ENCODE measurements at places on chromosomes 4 and X.

DNA sequence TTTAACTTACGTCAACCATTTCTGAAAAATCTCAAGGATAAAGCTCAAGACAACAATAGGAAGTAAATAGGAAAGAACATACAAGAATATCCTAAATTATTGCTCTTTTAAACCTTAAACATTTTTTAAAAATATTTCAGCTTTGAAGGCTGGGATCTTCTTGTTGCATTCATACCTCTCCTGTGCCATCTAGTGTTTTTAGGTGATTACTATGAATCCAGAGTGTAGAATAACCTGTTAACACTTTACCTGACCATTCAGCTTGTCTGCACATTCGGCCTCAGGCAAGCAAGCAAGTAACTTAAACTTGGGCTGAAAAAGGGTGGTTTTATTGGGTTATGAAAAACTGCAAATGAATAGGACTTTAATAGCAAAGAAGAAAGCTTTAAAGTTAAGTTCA lies 507.8 kb upstream of the INTU start:
- DNase-seq: no peak

GRCh38 chr4:164874789-164875188 lies 2.2 kb upstream of the APELA start:
- DNase-seq: no peak

- DNase-seq: no peak
Measured at GRCh38 chrX:38262715-38263620, 42.3 kb upstream of the SRPX start.

- no peak for DNase-seq
Measured at GRCh38 chr4:118173956-118174725, 139.9 kb downstream of the NDST3 start.

DNA sequence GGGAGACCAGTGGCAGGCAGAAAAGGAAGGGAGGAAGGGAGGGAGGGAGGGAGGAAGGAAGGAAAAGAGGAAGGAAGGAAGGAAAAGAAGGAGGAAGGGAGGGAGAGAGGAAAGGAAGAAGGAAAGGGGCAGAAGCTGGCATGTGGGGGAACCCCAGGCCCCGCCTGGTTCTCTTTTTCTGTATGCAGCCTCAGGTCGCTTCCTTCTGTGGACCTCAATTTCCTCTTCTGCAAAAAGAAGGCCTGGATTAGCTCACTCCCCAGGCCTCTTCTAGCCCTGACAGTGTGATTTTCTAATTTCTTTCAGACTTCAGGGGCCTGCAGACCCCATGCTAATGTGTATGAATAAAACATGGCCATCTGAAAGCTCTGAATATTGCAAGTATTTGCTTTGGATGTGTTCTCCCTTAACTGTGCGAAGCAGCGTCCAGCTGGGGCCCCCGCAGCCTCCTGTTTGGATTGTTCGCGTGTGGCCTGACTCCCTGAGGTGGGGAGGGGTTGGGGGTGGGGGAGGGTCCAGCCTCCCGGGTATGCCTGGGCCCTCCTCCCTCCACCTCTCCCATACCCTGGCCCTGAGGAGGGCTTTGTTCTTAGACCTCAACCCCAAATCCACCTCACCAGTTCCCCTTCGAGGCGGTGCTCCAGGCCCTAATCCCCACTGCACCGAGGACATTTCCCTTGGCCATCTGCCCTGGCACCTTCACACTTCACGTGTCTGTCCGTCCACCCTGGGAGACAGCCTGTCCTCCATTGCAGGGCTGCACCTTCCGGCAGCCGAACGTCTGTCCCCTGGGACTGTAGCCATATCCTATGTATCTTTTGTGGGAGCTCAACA lies 199.9 kb upstream of the ATP6AP2 start:
- no peak for DNase-seq

DNA sequence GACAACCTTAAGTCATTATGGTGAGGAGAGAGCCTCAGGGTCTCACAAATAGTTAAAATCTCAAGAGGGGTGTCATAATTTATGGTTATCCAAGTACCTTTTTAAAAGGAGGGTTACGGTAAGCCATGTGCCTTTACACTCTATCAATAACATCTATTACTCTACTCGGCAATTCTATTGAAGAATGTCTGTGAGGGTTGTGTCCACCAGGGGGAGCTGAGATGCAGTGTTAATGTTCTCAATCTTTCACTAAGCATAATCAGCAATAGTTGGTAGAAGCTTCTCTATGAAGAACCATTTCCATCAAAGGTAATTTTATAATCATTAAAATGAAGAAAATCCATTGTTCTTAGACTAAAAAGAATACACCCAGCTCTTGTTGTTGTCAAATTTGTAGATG lies 457.4 kb downstream of the CENPC start:
- peak; percentile 4 for DNase-seq

- DNase-seq: no peak
Measured at GRCh38 chr4:40180356-40180755, 16.5 kb upstream of the RHOH start.

- DNase-seq: no peak
Measured at GRCh38 chr4:13701937-13702446, 74.5 kb upstream of the BOD1L1 start.

GRCh38 chr4:86706923-86707597 lies 112.9 kb downstream of the PTPN13 start:
- DNase-seq: no peak

- DNase-seq: no peak
Measured at GRCh38 chr4:35491093-35491492, 753.2 kb downstream of the ARAP2 start.

- DNase-seq: no peak
Measured at GRCh38 chr4:185916683-185917082, 104.7 kb upstream of the SORBS2 start.

DNA sequence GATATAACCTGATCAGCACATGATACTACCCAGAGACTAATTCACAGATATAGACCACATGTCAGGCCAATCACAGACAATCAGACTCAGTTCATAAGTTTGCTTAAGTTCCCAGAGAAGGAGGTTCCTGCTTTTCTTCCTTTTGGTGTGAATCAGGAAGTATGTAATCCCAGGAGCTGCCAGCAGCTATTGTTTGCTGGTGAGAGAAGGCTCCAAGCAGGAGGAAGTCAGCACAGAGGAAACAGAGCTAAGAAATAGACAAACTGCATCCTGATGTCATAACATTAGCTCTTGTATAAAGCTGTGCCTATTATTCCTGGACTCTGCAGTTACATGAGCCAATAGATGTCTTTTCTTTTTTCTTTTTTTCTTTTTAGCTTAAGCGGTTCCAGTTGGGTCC lies 50.9 kb downstream of the UCHL1 start:
- no peak for DNase-seq

DNA sequence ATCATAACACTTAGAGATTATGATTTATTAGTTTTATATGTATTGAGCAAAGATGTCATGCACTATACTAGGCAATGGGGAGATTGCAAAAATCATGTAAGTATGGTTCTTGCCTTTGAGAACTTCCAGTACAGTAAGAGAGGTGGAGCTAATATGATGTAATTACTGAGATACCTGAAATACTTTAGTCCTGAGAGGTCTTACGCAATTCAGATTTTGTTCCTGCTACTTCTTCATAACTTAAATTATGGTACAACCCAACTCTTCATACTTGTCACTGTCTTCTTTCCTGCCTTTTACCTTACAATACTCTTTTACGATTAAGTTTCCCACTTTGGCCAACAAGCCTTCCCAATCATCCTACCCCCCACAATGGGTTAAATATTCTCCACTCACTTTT lies 564.2 kb upstream of the PITX2 start:
- no peak for DNase-seq

DNA sequence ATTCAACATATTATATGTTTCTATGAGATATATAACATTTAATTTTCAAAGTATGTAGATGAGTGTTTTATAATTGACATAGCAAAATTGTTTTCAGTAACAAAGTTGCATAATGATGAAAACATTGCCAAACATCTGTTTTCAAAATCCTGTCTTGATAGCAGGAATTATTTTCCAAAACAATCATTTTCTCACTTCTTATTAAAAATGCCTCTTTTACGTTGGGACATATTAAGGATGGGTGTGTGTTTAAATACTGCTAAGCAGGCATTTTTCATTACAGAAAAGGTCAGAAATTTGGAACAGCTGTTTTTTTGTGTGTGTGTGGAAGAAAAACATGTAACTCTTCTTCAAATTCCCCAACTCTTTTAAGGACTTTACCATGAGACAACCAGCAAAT lies 452.0 kb downstream of the SPRY1 start:
- no peak for DNase-seq

GRCh38 chr4:7650606-7651385 lies 216.1 kb upstream of the PSAPL1 start:
- DNase-seq: no peak

DNA sequence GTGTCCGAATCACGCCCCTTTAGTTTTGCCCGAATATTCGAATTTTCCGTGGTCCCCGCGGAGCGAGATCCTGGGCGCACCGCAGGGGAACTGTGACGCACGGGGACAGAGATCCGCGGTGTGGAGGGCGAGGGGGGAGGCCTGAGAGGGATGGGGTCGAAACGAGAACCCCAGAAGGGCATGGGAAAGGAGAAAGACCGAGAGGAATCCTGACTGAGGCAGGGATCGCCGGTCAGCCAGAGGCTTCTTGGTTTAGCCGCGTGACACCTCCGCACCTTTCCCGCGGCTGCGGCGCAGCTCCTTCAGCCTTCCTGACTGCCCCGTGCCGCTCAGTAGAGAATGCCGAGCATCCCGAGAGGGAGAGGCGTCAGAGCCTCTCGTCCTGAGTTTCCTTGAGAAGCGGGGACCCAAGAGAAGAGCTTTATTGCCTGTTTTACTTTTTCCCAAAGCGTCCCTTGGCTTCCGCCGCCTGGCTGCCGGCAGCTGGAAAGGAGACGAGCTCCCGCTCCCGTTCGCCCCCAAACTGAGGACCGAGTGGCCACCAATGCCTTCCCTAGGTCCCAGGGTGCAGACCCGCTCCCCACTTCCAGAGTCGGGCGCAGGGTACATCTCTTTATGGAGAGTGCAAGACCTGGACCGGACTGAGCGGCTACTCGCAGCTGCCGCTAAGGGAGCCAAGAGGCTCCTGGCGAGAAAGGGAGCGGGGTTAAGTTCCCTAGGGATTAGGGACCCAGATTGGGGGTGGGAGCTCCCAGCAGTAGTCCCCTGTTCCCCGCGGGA lies 911 bp upstream of the GPR50 start:
- no peak for DNase-seq

- DNase-seq: no peak
Measured at GRCh38 chrX:35700121-35700520, 98.0 kb upstream of the MAGEB16 start.

- no peak for DNase-seq
Measured at GRCh38 chr4:74377714-74378113, 12.8 kb downstream of the EREG start.

DNA sequence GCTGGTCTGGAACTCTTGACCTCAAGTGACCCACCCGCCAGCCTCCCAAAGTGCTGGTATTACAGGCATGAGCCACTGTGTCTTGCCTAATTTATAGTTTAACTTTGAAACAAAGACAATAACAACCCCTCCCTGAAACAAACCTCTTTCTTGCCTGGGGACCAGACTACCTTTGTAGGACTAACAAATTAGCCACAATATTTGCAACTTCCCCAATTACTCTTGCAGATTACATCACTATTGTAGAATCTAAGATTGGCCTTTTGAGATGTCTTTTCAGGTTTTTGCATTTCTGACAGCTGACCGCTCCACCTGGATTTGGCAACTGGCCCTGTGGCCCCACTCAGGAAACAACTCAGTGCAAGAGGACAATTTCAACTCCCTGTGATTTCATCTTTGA lies 84.8 kb downstream of the AKAP4 start:
- DNase-seq: no peak

DNA sequence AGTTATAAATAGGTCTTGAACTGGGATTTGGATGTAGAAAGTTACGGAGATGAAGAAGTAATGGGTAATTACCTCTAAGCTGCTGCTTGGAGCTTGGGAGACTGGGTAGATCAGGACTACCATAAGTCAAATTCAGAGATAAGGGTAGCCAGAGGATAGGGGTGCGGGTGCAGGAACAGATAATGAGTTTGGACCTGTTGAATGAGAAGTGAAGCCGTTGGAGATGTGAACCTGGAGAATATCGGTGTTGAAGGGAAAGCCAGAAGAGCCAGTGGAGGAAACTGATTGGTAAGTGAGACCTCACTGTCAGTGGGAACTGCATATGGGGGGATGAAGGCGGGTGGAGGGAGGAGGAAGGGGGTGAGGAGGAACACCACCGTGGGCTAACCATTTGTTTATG lies 618 bp upstream of the FOXO4 start:
- no peak for DNase-seq

DNA sequence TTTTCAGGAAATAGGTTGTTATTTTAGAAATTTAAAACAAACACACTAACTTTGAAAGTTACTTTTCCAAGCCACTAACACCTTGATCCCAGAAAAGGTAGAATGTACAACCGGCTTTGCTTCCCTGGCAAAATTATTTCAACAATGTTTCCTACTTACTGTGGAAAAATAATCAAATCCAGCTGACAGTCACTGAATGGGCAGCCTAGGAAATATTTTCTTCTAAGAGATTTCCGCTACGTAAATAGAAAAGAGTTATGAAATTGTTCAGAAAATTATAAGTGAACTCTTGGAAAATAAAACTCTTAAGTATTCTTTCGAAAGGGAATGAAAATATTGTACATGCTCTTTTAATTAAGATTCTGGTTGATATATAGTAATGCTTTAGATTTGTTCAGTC lies 195.7 kb downstream of the GASK1B start:
- DNase-seq: no peak

- DNase-seq: no peak
Measured at GRCh38 chrX:11953615-11954014, 184.7 kb upstream of the FRMPD4 start.

- no peak for DNase-seq
Measured at GRCh38 chrX:73215246-73215645, 595 bp upstream of the NAP1L2 start.

DNA sequence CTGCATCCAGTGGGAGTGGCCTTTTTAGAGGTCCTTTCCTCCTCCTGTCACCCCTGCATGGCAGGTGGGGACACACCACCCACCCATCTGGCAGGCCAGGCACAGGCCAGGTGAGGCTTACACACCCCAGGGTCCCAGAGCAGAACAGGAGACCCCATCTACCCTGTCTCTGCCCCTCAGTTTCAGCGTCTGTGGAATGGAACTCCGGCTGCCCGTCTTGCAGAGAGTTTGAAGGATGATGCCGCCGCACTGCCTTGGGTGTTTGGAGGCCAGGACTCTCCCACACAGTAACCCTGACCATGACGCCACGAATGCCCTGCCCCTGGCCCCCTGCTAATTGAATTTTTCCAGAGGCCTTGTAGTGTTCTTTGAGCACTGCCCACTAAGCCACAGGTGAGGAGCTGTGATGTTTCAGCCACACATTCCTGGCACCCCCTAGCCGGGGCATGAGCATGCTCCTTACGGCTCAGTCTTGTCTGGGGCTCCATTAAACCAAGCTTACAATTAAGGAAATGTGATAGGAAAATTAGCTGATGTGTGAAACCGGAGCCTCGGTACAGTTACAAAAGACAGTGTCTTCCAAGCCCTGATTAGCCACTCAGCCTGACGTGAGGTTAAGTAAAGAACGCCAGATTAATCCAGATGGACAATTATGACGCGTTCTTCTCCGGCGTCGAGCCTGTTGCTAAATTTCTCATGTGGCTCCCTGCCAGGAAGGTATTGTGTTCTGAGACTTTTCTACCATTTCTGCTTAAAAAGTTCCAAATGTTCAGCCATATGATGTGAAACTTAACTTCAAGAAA lies 39.3 kb downstream of the HMX1 start:
- no peak for DNase-seq

GRCh38 chr4:75028196-75028854 lies 95.4 kb downstream of the PARM1 start:
- DNase-seq: no peak

GRCh38 chr4:113094802-113095201 lies 45.3 kb downstream of the ANK2 start:
- DNase-seq: no peak
